ENCODE measurements at places on chromosomes 7 and 10.

- peak; percentile 50 for DNase-seq
Measured at GRCh38 chr7:101677391-101677790, 48.3 kb upstream of the MYL10 start.

DNA sequence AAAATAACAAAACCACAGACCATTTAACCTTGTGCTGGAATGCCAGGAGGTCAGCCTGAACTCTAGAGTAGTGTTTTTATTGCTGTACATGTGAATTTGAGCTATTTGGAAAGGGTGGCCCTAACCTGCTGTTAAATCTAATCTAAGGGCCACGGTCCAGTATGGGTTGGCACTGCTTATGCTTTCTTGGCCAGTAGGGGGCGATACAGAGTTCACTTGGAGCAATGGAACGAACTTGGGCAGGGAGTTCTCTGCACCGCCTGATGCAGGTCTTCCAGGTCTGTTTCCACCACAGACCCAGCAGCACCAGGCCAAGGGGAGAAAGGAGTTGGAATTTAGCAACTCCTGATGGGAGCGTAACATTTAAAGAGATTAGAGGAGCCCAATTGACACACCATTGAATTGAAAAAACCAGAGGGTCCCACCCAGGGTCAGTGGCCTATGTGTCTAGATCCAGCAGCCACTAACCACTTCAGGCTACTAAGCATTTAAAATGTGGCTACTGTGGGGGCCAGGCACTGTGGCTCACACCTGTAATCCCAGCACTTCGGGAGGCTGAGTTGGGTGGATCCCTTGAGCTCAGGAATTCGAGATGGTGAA, 75.7 kb upstream of the EFCAB10 start:
- DNase-seq, result peak; percentile 86

- DNase-seq, result no peak
Measured at GRCh38 chr10:110978204-110978603, 58.8 kb downstream of the SHOC2 start.

GRCh38 chr10:73588656-73589055, 2.5 kb downstream of the USP54 start:
- DNase-seq, result no peak

GRCh38 chr10:59901470-59901869, 4.9 kb downstream of the CCDC6 start:
- DNase-seq, result no peak

GRCh38 chr7:155795951-155796350, 16.3 kb downstream of the SHH start:
- DNase-seq, result no peak

GRCh38 chr7:32561613-32562012, 66.3 kb downstream of the AVL9 start:
- DNase-seq, result no peak

GRCh38 chr7:10015687-10016086, 958.0 kb upstream of the PHF14 start:
- DNase-seq, result no peak

DNA sequence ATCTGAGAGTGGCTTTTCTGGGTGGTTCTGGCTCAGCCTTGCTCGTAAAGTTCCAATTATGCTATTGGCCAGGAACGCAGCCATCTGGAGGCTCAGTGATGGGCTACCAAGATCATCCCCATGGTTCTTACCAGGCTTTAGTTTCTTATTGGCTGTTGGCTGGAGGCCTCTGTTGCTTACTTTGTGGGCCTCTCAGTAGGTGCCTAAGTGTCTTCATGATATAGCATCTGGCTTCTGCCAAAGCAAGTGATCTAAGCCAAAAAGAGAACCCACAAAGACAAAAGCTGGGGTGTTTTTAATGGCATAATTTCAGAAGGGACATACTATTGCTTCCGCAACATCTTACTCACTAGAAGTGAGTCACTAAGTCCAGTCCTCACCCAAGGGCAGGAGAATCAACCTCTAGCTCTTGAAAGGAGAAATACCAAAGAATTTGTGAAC, 132.0 kb upstream of the MDFIC start:
- DNase-seq, result no peak

DNA sequence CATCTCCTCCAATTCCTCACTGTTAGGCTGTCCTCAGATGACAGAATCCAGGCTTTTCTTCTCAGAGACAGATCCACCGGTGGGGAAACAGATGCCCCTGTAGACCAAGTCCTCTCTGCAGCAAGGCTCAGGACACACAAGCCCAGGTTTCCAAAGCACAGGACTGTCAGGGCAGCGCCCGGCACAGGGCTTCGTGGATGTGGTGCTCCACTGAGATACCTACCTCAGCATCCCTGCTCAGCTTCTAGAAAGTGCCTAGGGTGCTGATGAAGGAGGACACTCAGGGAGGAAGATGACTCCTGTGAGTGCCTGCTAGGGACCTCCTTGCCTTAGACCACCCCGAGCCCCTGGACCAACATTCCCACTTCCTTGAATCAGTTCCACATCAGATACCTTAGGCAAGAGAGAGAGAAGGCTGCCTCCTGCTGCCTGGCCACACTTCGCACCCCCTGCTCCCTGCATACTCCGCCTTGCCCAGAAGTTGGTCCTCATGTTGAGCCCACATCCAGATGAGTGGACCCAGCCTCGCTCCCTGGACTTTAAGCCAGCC, 8.9 kb upstream of the RBP3 start:
- DNase-seq, result no peak

- no peak for DNase-seq
Measured at GRCh38 chr7:81810476-81811155, 40.8 kb upstream of the HGF start.

DNA sequence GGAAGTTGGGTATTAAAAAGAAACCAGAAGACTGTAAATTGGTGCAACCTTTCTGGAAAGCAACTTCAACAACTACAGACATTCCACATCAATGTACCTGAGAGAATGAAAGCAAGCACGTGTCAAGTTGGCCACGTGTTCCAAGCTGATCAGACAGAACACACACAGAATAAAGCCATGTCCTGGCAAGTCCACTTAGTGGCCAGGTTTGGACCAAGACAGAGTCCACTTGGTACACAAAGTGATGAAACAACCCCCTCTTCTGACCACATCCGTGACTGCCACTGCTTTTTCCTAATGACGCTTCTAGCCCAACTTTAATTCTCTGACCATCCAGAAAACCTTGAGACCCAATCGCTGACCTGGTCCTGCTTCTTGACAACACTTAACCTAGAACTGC, 109.4 kb downstream of the ABLIM1 start:
- peak; percentile 17 for DNase-seq

DNA sequence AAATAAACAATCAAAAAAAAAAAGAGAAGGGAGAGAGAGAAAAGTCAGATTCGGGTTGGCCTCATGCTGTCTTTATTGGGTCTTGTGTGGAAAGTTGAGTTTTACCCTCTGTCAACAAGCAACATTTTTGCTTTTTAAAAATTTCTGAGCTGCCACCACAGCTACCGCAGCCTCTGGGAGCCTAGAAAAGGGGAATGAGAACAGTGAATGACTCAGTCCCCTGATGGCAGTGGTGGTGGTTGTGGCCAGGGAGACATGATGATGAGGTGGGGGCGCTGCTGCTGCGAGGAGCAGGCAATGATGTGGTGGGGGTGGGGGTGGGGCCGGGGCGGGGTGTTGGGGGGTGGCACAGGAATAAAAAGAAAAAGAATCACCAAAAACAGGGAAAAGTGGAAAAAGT, 20.0 kb upstream of the CREB3L2 start:
- DNase-seq, result no peak

DNA sequence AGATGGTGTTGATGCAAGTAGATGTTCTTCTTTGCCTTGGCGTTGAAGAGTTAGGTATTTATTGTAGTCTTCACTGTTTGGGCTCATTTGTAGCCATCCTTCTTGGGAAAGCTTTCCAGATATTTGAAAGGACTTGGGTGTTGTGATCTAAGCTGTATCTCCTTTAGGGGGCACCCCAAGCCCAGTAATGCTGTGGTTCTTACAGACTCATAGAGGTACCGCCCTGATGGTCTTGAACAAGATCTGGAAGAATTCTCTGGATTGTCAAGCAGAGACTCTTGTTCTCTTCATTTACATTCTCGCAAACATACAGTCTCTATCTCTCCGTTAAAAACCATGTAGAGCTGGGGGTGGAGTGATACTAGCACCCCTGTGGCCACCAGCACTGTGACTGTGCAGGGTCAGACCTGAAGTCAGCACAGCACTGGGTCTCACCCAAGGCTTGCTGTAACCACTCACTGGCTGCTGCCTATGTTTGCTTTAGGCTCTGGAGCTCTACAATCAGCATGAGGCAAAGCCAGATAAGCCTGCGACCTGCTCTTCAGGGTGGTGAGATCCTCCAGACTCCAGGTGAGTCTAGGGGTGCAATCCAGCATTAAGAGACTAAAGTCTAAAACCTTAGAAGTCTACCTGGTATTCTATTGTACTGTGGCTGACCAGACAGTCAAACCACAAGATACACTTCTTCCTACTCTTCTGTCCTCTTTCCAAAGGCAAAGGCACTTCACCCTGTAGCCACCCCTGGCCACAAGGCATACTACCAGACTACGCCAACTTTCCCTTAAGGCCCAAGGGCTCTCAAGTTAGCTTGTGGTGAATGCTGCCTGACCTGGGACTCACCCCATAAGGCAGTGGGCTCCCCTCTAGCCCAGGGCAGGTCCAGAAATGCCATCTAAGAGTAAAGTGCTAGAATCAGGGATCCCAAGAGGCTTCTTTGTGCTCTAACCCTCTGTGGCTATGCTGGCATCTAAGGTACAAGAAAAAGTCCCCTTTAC, 209.7 kb upstream of the TMEM196 start:
- no peak for DNase-seq

DNA sequence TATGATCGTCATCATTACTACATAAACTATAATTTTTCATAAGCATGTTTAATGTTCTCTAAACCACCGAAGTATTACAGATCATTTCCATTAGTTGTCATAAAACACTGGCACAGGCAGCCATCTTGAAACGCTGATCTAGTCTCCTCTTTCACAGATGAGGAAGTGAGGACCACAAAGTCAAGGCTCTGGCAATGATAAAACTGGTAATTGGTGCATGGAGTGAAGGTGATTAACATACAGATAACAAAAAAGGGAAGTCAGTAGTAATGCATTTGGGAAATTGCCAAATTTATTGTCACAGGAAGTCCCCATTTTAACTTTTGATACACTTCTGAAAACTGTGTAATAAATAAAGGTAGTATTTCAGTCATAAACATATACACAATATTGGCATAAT, 49.3 kb downstream of the FBXL13 start:
- DNase-seq, result no peak

GRCh38 chr7:157405914-157406810, 69.4 kb downstream of the DNAJB6 start:
- DNase-seq, result no peak

- no peak for DNase-seq
Measured at GRCh38 chr10:125294109-125294508, 133.7 kb upstream of the CTBP2 start.

DNA sequence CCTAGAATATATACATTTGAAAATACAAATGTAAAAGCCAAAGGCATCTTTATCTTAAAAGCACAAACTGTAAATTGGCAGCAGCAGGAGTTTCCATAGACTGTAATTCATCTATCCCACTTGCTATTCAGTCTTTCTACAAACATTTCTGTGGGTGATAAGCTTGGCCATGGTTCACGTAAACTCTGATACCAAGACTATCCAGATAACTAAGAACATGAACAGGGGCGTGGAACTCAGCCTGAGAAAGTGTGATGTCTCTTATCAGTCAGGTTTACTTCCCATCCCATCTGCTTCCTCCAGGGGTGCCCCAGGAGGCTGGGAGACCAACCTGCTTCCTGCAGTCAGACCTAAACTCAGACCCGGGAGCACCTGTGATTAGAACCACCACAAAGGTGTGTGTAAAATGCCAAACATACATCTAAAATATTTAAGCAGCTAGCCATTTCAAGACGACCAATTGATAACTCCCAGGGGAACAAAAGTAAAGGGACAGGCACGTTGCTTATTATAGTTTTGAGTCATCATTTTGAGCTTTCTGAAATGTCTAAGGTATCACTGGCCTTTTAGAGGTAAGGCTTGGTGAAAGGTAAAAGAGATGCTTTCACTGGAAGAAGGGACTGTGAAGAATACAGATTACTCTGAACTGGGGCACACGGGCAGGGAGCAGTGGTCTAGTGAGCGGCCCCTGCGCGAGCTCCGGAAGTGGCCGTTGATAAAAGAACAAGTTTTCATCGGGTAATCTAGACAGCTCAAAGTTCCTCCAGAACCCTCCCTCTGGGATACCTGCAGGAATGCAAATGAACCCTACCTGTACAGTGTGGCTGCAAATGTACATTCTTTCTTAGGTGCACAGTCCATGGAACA, 51.5 kb downstream of the RSU1 start:
- DNase-seq, result peak; percentile 30

DNA sequence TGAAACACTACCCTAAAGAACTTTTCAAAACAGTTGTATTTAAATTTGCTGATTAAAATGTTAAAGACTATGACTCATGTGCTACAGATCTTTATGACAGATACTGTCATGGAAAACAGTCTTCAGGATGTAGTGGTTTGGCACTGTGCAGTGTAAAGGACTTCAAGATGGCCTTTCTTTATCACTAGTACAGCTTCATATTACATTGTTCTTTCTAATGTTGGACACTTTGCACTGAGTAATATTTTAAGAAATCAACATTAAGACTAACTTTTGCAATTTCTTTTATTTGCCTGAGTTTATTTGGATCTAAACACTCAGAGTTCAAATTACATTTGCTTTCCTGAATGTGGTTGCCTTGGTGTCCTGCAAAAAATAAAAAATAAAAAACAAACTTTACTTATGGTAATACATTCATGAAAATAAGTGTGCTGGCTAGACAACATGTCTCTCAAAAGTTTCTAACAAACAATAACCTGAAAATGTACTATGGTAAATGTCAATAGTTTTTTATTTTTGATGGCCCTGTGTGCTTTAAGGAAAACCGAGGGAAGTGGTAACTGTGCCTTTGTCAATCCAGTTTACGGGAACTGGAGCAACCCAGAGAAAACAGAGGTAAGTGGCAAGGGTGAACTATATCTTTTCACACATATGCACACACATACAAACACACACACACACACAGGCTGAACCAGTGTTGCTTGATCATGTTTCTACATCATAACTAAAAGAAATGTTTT, 85.9 kb upstream of the PLXDC2 start:
- peak; percentile 10 for DNase-seq

DNA sequence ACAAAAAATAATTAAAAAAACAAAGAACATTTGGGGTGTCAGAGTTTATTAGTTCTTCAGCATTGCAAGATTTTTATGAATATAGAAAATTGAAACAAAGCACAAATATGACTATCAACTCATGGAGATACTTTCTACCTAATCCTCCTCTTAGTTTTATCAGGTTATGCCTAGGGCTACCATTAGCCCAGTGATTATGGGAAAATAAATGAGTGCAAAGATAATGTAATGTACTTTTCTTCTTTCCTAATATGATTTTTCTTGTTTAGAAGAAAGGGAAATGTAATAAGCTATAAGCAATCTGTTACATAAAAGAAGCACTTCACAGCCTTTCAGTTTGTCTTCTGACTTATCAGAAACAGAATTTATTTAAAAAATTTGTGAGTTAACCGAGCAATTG, 676.8 kb downstream of the SORCS1 start:
- no peak for DNase-seq

DNA sequence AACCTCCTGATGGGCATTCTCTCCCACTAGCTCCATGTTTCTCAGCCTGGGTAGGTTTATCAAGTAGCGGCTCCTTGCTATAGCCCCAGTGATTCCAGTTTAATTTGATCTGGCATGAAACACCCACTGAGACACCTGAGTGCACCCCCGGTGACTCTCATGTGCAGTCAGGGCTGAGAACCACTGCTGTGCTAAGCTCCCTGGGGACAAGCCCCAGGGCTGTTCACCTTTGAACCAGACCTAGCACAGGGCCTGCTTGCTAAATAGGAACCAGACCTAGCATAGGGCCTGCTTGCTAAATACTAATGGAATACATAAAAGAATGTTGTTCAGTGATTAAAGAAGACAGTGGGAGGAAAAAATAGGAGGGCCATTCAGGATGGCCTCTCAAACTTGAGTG, 167.6 kb downstream of the JAZF1 start:
- DNase-seq, result no peak

- DNase-seq, result no peak
Measured at GRCh38 chr7:1021366-1021765, 23.0 kb upstream of the GPR146 start.

All from K562 (cell line).